ENCODE measurements at places on chromosomes 13 and 19. TPM values are rescaled to one million over a fixed set of nuclear protein-coding genes. Genes with fewer than 3 reads are reported as not detected.

Gene ZNF66
- 3.4 TPM for polyA plus RNA-seq

Gene RNF113B
- polyA plus RNA-seq, result not detected

Gene EHD2
- not detected for polyA plus RNA-seq

Gene HSPB6
- polyA plus RNA-seq, result not detected

Gene ZNF737
- 19.1 TPM for polyA plus RNA-seq

Gene CYP4F3
- not detected for polyA plus RNA-seq
